HFFc6 (cell line): ENCODE measurements at places on chromosomes 13 and 19. TPM values are rescaled to one million over a fixed set of nuclear protein-coding genes. Genes with fewer than 3 reads are reported as not detected.

Gene DDA1
- total RNA-seq, result 68.8 to 88.1 TPM (median 77.5 TPM) in 3 replicates

Gene SIGLEC14
- not detected in 3 replicates for total RNA-seq

Gene KLHL1
- not detected in 3 replicates for total RNA-seq

Gene SBK2
- total RNA-seq, result not detected in 3 replicates

Gene KBTBD6
- 11.2 to 13.0 TPM (median 11.6 TPM) in 3 replicates for total RNA-seq

Gene LIM2
- not detected in 3 replicates for total RNA-seq

Gene FGF22
- total RNA-seq, result 0.21 TPM in 1 of 3 replicates, not detected in the others

Gene LILRA6
- not detected in 2 replicates for total RNA-seq

- DNase-seq, result no peak
These were observed 46.7 kb downstream of the RXFP2 start for GRCh38 chr13:31786011-31786410.

DNA sequence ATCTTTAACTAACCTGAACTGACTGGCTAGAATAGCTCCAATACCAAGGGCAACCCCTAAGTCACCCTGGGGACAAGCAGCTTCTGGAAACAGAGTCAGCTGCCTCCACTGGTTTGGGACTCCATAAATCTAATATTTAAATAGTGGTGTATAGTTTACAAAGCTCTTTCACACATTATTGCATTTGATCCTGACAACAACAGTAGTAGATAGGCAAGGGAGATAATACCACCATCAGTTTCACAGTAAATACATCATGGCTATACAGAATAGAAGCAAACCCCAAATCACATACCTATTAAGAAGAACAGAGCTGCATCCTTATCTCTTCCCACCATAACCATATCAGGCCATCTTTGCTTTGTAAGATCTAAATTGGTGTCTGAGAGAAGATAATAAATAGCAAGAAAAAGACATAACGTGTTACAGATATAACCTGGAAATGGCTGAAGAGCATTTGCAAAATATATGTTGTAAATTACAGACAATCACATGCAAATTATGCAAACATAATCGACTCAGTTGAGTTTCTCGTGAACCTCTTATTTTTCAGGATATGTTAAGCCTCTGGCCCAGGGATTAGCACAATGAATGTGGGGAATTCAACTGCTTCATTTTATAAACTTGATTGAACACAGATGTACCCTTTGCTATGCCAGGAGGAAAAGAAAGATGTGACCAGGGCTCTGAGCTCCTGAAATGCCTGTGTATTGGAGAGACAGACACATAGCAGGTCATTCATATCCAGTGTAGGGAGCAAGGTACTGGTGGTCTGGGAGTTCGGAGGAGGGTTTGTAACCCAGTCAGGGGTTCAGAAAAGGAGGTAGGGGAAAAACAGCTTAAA, 142.5 kb downstream of the SLC7A1 start:
- no peak for DNase-seq

- no peak for DNase-seq
These were observed 25.8 kb downstream of the CFAP97D2 start for GRCh38 chr13:114204894-114205293.

DNA sequence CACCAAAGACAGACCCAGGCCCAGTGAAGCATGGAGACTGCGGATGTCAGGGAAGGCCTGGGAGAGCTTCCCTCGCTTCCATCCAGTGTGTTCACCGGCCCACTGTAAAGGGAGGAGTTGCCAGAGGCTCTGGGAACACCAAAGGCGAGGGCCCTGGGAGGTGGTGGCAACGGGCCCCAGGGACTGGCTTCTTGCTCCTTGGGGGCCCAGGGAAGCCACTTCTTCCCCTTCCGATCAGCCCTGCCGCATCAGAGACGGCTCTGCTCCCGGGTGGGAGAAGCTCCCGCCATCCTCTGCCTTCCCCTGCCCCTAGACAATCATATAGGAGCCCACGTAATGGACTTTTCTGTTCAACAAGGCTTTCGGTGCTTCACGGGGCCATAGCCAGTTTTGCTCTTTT, 83.4 kb upstream of the GPR183 start:
- DNase-seq, result no peak

DNA sequence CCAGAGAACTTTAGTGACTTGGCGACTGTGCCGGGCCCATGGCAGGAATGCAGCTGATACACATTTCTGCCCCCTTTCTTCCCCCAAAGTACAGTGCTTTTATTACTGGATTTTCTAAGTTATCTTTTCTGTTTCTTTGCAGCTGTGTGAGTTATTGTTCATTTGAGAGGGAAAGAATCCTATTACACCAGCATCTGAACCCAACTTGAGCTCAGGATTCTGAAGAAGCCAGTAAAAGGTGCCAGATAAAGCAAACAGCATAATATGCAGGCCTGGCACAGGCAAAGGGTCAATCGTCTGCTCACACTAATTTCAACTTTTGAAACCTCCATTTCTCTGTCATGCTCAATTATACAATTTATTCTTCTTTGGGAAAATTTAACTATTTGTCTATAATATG, 93.9 kb downstream of the DOCK9 start:
- no peak for DNase-seq

- no peak for DNase-seq
These were observed 10.4 kb downstream of the UPF1 start for GRCh38 chr19:18842166-18842565.

DNA sequence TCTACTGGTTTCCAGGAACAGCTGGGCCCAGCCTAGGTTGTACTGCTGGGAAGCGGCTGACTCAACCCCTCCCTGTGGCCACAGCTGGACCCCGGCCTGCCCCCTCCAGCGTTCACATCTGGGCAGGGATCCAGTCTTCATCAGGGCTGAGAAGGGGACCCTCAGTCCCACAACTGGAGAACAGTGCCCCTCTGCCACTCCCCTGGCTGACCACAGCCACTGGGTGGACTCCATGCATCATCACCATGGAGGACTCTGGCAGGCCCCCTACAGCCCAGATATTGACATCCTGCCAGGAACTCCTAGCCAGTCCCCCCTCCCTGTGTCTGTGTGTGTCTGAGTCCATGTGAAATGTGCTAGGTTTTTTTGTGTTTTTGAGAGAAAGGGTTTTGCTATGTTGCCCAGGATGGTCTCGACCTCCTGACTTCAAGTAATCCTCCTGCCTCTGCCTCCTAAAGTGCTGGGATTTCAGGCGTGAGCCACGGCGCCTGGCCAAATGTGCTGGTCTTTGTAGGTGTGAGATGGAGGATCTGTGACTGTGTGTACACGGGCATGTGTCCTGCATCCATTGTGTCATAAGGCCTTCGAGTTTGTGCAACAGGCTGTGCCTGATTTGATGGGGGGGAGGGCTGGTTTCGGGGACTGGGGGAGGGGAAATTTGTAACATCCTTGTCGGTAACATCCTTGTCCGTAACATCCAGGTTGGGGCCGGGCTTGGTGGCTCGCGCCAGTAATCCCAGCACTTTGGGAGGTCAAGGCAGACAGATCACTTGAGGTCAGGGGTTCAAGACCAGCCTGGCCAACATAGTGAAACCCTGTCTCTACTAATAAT, 4.0 kb upstream of the HOOK2 start:
- DNase-seq, result no peak

DNA sequence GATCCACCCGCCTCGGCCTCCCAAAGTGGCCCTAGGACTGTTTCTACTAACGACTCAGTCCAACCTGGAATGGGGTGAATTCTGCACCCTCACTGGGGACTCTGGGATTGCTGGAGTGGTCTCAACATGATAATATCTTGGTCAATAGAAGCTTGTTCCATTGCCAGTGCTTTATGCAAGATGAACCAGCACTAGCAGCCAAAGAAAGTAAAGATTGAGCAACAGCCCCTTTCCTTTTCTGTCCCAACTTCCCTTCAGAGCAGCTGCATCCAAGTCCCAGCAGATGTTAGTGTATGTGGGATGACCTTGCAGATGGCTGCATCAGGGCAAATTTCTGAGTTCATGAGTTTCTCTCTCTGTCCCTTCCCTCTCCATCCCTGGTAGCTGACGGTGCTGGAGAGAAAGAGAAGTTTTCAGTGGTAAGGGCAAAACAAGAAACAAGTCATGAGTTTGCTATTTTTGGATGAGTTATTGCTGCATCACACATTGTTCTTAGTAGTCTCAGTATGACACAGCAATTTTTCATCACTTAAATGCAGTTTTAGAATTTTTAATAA, 183.6 kb upstream of the EDNRB start:
- DNase-seq, result peak; percentile 59

DNA sequence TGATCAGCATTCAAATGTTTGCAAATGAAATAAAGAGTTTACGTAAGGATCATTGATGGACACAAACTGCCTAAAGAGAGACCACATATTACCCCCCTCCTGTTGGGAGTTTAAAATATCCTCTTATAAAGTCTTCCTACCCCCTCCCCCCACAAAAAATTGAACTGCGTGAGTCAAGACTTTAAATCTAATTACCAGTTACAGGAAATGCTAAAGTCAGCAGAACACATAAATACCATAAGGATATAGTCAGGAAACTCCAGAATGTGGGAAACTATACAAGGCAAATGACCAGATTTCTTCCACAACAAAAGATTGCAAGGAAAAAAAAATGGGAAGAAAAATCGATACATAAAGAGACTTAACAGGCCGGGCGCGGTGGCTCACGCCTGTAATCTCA, 44.4 kb upstream of the FARP1 start:
- peak; percentile 45 for DNase-seq

DNA sequence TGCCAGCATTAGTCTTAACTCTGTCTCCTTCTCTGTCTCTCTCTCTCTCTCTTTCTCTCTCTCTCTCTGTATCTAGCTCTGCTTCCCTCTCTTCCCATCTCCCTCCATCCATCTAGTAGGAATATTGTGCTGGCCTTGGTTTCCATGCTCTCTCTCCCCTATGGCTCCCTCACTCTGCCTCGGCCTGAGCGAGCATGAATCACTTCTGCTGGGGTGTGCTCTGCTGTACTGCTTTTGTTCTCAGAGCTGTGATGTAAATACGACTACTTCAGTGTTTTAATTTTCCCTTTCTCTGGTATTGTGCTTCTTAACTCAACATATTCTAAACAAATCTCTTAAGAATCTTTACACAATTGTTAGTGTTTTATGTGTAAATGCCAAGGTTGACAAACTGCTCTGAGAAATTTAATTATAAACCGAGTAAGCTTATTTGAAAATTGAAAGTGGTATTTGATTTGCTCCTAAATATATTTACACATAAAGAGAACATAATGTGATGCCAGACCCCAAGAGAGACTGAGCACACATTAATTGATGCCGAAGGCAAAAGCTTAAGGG, 211.5 kb upstream of the KL start:
- no peak for DNase-seq

DNA sequence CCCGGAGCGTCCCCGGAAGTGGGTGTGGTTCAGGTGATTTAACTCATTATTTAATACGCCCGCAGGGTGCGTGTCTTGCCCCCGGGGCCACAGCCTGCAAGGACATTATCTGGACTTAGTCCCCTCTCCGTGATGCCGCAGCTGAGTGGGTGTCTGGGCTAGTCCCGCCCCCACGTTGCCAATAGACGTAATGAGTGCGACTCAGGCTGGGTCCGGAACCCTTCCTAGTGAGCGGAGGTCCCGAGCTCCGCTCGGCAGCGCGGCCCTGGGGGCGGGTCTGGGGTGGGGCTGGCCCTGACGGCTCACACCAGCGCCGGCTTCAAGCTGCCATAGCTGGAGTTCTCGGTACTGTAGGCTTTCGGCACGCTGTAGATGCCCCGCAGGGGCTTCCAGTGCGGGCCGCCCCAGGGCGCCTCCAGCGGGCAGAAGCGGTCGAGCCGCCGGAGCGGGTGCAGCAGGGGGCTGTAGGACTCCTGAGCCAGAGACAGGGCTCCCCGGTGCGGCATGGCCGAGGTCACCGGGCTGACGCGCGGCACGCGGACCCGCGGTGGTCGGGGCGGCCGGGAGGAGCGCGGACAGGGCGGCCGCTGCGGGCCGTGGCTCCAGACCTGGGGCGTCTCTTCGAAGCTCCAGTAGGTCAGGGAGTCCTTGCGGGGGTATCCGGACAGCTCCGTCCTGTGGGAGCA, 918 bp upstream of the LHB start:
- DNase-seq, result peak; percentile 22

DNA sequence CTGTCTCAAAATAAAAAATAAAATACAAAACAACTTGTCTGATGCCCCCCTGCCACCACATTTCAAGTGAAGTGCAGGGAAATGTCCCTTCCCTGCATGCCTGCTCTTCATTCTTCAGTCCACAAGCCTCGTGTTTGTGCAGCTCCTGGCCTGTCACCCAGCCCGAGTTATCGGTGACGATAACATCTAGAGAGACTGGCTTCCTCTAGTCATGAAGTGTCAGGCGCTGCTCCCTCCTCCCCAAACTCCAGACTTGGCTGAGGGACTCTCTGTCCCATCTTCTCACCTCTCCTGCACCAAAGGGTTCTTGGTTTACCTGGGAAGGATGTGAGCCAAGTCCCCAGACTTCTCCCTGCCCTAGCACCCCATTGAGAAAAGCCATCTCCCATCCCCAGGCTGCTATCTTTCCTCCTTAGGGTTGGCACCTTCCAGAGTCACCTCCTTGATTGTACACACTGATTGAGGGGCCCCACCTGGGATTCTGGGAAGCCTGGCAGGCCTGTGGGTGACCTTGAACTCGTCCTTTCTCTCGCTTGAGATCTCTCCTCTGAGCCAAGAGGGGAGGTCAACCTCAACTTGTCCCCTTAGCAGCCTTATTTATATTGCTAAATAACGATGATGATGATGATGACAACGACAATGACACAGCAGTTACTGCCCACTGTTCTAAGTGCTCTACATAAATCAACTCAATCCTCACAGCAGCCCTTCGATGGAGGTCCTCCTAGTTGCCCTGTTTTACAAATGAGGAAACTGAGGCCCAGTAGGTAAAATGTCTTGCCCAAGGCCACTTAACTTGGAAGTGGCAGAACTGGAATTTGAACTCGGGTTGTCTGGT, 13.1 kb upstream of the PLAUR start:
- no peak for DNase-seq

- DNase-seq, result no peak
These were observed 152.6 kb downstream of the KLF12 start for GRCh38 chr13:73981595-73981994.

GRCh38 chr13:112341976-112342735, 34.0 kb upstream of the SPACA7 start:
- DNase-seq, result no peak

- no peak for DNase-seq
These were observed 34.0 kb downstream of the LRCH1 start for GRCh38 chr13:46586751-46587514.

GRCh38 chr19:6887316-6887715, at the start of gene ADGRE1:
ADGRE1 (plus strand) TSS chr19:6887579; CDS start chr19:6887609, 30 bp downstream.
- no peak for DNase-seq

DNA sequence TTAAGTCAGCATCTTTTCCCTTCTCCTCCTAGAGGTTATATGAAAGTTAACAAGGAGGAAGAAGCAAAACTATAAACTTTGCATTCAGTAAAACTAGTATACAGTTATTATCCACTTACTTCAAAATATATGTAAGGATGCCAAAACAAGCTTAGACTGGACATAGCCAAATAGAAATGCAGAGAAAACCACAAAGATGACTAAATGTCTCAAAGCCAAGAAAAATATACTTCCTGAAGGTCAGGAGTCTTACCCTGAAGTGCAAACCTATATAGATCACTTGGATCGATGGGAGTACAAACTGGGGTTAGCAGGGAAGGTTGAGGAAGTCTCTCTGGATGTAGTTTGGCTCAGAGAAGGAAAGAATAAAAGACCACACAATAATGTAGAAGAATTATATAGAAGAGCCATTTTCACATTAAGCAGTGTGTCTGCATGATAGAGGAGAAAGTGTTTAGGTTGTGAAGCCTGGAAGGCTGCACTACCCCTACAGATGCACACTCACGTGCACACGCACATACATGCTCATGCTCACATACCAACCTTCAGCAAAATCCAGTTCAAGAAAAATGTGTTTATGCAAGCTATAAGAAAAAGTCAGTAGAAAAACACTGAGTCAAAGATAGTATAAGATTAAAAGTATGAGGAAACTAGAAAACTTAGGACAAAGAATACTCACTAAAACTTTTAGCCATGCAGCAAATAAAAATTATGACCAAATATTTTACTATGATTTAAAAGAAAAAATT, 112.1 kb upstream of the RXFP2 start:
- peak; percentile 52 for DNase-seq

GRCh38 chr13:72686766-72687165, 40.7 kb downstream of the MZT1 start:
- no peak for DNase-seq
